Fibroblast of the aortic adventitia (primary cell): ENCODE measurements at places on chromosomes 1 and 21.
A peak's percentile ranks its signal among the peaks of the same experiment; 100 is the strongest.

DNA sequence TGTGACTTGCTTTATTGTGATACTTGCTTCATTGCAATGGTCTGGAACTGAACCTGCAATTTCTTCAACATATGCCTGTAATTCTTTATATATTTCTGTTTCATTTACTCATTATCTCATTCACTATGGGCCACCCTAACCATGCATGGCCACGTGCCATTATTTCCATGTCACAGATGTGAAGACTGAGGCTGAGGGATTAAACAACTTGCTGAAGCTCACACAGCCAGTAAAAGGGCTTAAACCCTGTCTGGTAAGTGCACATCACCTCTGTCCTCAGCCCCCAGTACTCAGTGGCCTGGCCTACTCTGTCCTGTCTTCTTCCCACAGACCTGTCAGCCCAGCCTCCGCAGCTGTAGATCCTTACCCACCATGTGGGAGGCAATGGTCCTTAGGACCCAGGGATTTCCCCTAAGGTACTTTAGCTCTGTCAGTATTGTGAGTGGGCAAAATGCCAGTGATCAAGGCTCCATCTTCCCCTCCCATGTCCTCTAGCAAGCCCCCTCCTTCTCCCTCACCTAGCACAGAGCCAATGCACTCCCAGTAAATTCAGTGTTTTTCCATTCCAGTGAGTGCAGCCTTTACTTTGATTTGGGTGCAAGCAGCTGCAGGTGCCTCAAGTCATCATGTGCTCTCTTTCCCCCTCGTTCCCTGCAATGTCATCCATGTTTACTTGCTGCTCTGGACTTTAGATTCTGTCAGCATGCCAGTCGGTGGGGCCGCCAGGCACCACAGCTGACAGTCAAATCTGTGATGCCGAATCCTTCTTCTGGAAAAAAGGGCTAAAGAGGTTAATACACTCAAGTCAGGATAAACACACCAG, 228.2 kb upstream of the PROX1 start:
- DNase-seq = no peak

DNA sequence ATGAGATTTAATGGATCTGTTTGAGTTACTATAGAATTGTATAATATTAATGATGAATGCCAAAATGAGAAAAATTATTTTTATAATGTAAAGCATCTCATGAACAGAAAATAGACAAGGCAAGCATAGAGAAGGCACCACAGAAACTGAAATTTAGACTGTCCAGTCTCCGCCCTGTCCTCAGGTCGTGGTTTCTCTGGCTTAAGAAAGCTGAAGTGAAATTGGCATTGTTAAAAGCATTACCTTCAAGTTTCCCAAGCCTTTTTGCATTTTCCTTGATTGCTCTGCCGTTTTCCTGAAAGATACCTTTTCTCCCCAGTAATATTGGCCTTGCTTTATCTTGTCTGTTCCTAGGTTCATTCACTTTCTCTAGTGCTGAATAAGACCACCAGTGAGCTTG, 58.0 kb downstream of the VPS13D start:
- no peak for DNase-seq

GRCh38 chr1:238581332-238581731, 690.6 kb upstream of the ZP4 start:
- DNase-seq = no peak

GRCh38 chr21:31282095-31282709, 61.9 kb downstream of the TIAM1 start:
- peak; percentile 98 for DNase-seq

GRCh38 chr1:85448358-85448757, 16.6 kb downstream of the DDAH1 start:
- peak; percentile 73 for DNase-seq

DNA sequence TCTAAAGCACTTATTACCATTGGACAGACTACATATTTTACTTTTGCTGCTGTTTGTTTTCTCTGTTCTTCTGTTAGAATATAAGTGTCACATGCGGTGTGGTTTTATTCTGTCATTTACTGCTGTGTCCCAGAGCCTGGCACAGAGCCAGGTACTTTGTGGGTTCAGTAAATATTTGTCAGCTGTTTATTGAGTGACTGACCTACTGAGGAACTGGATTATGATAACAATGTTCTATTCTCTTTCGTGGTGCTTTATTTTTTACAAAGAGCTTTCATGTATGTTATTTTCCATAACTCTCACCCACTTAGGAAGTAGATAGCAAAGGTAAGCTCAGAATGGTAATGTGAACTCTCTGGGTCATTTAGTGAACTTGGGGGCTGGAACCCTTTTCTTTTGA, 118.8 kb downstream of the RWDD3 start:
- no peak for DNase-seq

GRCh38 chr1:24435782-24436365, 20.3 kb downstream of the NIPAL3 start:
- DNase-seq = no peak

DNA sequence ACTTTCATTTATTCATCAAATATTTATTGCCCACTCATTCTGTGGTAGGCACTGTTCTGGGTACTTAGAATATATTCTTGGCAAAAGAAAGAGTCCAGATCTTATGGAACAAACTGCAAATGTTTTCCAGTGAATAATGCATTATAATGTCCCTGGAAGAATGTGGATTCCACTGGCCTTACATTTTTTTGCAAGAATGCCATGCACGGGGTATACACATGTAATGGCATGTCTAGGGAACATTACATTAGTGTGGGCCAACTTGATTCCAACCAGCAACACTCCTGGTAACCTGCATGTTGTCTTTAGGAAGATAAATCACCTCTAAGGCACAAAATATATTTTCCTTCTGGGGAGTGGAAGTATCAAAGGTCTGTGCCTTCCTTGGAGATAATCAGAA, 33.0 kb upstream of the IFI44L start:
- no peak for DNase-seq

GRCh38 chr1:53449021-53449420, 10.2 kb upstream of the DMRTB1 start:
- DNase-seq = peak; percentile 75

DNA sequence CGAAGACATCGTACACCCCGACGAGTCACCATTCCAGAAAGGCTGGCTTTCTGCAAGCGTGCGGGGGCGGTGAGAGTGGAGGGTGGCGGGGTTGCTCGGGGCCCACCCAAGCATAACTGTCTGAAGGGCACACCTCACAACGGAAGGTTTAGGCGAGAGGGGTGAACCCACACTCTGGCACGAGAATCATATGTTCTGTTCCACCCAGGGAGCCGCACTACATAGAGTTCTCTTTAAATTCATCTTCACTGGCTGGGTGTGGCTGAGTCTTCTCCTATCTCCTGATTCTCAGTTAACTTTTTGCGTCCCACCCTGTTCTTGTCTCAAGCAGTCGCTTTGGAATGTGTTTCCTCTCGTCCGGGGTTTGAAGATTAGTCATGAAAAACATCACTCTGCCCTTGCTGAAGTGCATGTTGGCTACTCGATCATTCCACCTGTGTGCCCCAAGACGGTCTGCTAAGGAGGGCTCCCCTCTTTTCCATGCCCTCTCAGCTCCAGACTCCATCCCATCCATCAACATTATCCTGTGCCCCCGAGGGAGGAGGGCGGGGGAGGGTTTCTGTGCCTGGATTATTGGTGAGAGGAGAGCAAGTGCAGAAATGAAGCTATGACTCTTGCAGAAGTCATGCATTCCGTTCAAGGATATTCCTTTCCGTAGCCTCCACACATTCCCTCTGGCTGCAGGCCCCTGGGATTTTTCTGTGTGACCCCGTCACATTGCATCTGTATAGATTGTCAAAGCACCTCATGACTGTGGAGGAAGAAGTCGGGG, 53.5 kb upstream of the CD34 start:
- peak; percentile 68 for DNase-seq

DNA sequence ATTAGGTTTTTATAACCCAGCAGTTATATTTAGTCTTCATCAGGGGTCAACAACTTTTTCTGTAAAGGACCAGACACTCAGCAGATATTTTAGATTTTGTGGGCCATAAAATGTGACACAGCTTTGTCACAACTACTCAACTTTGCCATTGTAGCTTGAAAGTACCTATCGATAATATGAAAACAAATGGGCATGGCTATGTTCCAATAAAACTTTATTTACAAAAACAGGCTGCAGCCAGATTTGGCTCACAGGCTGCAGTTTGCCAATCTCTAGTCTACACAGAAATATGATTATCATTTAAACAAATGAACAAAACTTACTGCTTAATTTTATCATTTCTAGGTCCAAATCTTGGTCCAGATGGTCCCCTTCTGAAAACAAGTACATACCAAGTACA, 23.0 kb downstream of the VAMP4 start:
- no peak for DNase-seq

DNA sequence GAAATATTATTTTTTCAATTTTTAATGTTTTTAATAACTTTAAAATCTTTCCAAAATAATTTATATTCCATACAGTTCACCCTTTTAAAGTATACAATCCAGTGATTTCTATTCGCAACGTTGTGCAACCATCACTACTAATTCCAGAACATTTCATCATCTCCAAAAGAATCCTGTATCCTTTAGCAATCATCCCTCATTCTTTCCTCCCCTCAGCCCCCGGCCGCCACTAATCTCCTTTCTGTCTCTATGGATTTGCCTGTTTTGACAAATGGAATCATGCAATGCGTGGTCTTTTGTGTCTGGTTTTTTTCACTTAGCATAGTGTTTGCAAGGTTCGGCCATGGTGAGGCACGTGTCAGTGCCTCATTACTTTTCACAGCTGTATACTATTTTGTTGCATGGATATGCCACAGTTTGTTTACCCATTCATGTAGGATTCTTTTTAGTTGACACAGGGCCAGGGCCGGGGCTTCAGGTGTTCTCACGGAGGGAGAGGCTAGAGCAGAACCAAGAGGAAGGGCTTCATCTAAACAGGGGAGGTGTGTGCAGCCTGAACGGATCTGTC, 40.6 kb upstream of the ZBTB40 start:
- peak; percentile 18 for DNase-seq

DNA sequence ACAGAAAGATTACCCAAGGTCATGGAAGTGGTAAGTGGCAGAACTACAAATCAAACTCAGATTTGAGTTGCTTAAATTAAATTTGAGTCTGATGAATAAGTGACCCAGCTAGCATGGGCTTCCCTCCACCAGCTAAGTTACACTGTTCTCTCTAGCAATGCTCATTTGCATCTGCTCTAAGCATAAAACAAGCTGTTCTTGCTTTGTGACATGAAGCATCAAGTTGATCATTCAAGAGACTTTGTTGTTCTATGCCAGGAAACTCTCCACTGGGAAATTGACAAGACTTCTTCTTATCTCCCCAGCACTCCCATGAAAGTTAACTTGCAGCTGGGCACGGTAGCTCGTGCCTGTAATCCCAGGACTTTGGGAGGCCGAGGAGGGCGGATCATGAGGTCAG, 49.0 kb downstream of the SERBP1 start:
- no peak for DNase-seq
